Karpas-422 (cell line): ENCODE measurements at places on chromosomes 5 and 9. TPM values are rescaled to one million over a fixed set of nuclear protein-coding genes. Genes with fewer than 3 reads are reported as not detected.

DNA sequence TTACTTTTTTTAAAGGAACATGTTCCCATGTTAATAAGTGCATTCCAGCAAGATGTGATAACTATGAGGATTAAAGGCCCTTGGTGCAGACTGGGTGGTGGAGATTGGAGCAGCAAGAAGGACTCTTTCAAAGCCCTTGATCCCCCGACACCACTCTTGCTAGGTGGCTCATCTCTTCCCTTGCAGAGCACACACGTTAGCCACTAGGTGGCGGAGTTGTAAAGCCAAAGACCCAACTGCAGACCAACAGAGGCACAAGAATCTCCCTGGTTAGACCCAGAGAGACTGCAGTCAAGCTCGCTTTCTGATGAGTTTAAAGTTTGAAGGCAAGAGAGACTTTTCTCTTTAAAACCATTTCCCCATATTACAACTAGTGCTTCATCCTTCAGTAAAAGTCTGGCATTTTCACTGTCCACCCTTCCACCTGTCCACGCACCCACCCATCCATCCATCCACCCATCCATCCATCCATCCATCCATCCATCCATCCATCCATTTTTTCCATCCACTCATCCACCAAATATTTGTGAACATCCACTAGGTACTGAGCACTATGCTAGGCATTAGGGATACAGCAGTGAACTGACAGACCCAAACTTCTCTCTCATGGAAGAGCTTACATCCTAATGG lies 226.9 kb downstream of the MSX2 start:
- no peaks in the 10 kb centered on the region for H3K36me3 ChIP-seq
- H3K27me3 ChIP-seq, result no peaks in the 10 kb centered on the region
- no peak overlapping the region for H3K27ac ChIP-seq

DNA sequence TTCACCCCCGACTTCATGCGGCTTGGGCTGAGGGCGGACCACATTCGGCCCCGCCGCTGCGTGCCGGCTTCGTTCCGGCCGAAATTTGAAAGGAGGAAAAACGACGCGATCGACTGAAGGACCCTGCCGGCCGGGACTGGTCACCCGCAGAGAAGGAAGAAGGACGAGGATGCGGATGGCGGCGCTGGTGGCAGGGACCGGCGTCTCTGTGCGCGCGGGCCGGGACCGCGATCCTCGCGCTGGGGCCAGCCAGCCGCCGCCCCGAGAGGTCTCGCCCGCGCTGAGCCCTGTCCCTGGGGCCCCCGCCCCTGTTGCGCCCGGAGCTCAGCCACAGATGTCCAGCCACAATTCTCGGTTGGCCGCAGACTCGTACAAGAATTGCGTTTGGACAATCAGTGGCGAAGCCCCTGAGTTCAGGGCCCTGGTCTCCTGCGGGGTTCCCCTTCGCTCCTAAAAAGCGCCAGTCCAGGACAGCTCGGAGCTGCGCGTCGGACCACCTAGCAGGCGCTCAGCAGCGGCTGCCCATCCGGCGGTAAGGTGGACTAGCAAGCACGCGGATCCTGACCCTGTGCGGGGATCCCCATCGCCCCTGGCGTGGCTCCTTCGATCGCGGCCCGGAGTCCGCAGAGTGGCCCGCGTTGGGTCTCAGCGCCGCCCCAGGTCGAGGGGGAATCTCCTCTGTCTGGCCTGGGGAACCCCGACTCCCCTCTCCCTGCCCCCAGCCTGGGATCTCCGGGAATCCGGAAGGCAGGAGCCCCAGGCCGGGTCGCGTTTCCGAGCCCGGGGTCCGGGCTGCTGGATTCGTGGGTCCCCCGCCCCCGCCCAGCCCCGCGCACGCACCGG lies 21.3 kb downstream of the URM1 start:
- no peak overlapping the region for H3K4me3 ChIP-seq
- no peak overlapping the region for H3K27ac ChIP-seq
- no peaks in the 10 kb centered on the region for H3K27me3 ChIP-seq
- H3K4me1 ChIP-seq, result no peaks in the 10 kb centered on the region
- H3K36me3 ChIP-seq, result no peaks in the 10 kb centered on the region

DNA sequence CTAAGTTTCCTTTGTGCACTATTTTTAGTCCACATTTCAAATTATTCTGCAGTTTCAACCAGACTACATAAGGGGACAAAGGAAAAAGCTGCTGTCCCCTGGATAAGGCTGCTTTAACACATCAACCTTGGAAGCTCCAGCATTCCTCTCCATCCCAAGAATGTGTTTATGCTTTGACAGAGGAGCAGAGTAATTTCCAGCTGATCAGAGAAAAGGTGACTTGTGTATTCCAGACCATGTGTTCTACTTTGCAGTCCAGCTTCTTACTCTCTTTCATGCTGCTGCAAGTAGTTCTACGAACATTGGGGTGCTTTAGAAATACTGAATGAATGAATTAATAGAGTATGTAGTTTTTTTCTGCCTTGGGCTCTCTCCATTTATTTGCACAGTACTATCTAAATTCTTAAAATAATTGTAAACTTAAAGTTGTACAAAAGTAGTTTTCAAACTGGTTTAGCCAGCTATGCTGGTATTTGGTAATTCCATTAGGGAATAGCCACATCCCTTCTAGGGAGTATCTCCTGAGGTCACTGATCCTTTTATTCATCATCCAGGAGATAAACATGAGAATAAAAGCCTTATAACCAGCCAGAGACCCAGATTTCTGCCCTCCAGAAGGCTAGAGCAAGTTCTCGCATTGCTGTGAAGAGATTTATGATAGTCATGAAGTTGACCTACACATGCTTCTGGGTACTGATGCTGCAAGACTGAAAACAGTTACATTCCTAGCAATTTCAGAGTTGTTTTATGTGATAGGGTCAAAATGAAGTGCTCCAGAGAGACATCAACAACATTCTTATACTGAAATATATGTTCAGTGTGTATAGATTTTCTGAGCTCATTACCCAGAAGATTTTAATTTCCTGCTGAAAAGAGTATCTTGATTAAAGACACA lies 215.2 kb downstream of the COMMD10 start:
- DNase-seq, result no peak
- H3K27ac ChIP-seq, result no peak overlapping the region
- no peak overlapping the region for H3K4me3 ChIP-seq
- H3K36me3 ChIP-seq, result no peaks in the 10 kb centered on the region; the same call in none of the 2 replicates

DNA sequence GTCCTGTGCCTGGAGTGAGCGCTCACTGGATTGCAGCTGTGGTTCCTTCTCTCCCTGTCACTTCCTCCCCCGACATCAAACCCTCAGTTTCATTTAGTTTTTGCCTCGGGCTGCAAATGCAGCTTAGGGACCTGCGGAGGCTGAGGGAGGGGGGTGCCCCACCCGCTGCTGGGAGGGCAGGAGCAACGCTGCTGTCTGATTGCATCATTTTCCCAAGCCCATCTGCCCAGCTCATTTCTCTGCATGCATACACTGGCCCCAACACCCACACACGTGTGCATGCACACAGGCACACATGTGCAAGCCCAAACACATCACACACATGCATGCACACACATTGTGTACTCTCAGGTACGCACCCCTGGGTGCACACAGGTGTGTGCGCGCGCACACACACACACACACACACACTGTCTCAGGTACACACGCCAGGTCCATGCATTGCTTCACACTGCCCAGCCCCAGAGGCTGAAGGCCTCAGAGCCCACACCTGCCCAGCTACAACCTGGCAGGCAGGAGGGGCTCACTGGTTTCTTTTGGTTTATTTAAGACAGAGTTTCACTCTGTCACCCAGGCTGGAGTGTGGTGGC lies 3.4 kb downstream of the ASS1 start:
- H3K27ac ChIP-seq, result no peak overlapping the region
- no peak overlapping the region for H3K4me3 ChIP-seq
- H3K27me3 ChIP-seq, result no peaks in the 10 kb centered on the region
- no peaks in the 10 kb centered on the region for H3K4me1 ChIP-seq

DNA sequence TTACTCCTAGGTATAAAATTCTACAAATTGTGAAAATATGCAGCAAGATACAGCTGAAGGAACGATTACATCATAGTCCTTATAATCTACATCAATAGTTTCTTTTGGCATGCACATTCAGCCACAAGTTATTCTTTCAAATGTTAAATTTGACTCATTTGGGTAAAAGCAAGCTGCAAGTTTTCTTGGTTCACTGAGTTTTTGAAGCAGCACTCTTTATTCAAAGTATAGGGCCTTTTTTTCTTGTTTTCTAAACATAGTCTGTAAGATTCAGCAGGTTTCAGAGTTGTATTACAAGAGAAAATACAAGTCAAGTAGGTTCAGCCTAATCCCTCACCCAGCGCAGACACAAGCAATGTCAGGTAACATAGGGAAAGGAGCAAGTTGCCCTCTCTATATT lies 981.5 kb downstream of the PTPRD start:
- no peak for DNase-seq
- no peaks in the 10 kb centered on the region for H3K36me3 ChIP-seq
- no peaks in the 10 kb centered on the region for H3K4me1 ChIP-seq
- H3K27me3 ChIP-seq, result no peaks in the 10 kb centered on the region

DNA sequence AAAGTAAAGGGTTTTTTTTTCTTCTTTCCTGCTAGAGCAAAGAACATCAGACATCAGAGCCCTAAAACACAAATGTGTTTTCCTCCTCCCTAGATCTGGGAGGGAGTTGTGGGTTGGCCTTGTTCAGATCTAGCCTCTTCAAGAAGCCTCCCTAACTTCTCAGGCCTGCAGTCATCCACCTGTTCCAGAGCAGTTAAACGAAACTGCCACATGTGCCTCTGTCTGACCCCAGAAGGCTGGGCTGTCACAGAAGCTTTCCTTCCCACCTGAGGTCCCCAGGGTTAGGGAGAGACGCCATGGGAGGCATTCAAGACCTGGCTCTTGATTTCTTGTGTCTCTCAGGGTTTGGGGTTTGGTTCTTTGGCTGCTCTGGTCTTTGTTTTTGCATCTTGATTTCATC lies 87.0 kb downstream of the DAB2IP start:
- H3K36me3 ChIP-seq, result no peaks in the 10 kb centered on the region
- no peaks in the 10 kb centered on the region for H3K27me3 ChIP-seq
- no peak overlapping the region for H3K27ac ChIP-seq
- H3K4me1 ChIP-seq, result peaks cover 6% of the 10 kb centered on the region

DNA sequence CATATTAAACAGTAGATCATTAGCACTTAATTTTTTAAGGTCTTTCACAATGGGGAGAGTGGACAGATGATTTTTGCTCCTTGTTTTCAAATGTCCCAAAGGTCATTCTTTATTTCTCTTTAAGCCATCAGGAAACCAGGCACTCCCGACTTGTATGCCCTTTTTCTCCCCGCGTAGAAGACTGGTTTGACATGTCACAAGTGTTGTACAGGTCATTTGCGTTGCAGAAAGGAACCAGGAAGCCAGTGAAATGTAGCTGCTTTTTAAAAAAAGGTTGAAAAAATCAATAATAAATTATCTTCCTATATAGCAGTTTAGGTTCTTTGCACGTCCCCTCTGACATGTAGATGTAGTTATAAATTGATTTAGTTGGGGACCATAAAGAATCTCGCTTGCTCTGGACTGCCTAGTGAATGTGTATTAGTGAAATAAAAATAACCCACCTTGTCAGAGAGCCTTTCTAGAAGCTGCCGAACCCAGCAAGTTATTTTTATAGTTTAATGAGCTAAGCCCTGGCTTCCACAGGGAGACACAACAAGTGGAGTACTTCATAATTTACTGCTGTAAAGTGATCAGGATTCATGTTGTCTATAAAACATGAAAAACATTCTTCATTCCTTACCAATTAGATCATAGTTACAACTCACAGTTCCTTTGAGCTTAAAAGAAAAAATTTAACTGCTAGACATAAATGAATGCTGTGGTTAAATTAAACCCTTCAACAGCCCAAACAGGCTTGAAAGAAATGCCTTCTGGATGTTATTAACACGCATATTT lies 404.6 kb downstream of the CSNK1G3 start:
- H3K4me1 ChIP-seq, result peaks cover 16% of the 10 kb centered on the region
- no peak overlapping the region for H3K4me3 ChIP-seq
- H3K27ac ChIP-seq, result no peak overlapping the region
- no peak for DNase-seq

DNA sequence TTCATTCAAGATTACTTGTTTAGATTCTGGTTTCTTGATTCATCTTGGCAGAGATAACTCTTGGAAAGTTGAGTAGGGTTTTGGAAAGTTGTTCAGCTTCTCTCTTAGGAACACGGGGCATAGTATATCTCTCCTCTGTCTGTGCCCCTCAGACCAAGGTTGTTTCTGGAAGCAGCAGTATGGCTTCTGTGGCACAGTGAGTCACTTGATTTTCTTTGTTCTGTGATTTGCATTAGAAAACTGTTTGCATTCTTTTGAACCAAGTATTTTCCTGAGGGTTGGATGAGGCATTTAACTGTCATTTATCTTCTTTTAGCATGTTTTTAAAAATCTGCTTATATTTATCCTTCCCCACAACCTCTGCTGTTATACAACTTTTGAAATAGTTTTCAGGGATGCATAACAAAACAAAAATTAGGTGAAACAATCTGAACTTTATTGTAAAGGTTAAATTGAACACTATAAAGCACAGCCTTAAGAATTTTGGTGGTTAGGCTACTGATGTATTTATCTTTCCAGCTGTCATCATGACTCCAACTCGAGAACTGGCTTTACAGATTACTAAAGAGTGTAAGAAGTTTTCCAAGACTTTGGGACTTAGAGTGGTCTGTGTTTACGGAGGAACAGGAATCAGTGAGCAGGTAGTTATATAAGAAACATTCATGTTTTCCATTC lies 26.5 kb downstream of the DDX46 start:
- H3K4me3 ChIP-seq, result no peak overlapping the region
- H3K27ac ChIP-seq, result no peak overlapping the region
- H3K27me3 ChIP-seq, result no peaks in the 10 kb centered on the region

GRCh38 chr5:132386644-132387286 lies 17.3 kb downstream of the SLC22A5 start:
- H3K4me1 ChIP-seq, result 0 out of 2 replicates have a peak, but pooled peaks cover 3% of the 10 kb centered on the region
- no peaks in the 10 kb centered on the region for H3K27me3 ChIP-seq
- peak; percentile 90 for DNase-seq
- no peak overlapping the region for H3K27ac ChIP-seq

GRCh38 chr5:10441992-10442435 lies 335 bp downstream of the ROPN1L start:
- no peaks in the 10 kb centered on the region for H3K36me3 ChIP-seq
- peaks cover 17% of the 10 kb centered on the region for H3K4me1 ChIP-seq
- H3K27me3 ChIP-seq, result no peaks in the 10 kb centered on the region
- no peak overlapping the region for H3K27ac ChIP-seq
- DNase-seq, result no peak
- peak overlapping the region; percentile 68; the same call in 1 of the 2 replicates for H3K4me3 ChIP-seq

DNA sequence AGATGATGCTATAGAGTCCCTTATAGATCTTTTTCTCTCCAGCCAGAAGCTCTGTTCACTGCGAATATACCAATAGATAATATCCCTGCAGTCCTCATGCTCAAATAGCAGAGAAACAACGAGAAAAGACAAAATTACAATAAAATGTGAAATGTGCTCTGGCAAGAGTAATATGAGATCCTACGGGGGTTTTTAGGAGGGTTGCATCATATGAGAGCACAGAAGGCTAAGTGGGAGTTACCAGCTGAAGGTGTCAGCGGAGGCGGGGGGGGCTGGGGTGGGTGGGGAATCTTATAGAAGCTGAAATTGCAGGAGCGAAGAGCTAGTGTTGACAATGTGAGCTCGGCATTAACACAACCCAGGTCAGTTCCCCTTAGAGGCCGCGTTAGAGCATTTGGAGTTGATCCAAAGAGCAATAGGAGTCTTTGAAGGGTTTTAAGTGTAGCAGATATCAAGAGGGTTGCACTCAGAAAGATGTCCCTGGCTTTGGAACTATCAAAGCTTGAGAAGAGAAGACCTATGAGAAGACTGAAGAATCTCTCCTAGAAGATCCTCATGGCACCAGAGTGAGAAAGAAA lies 109.7 kb downstream of the BASP1 start:
- H3K36me3 ChIP-seq, result no peaks in the 10 kb centered on the region
- H3K27me3 ChIP-seq, result no peaks in the 10 kb centered on the region
- no peak for DNase-seq

The SLC23A1 gene
- total RNA-seq, result not detected in 2 replicates

The EMB gene
- 166 and 376 TPM in 2 replicates for total RNA-seq

The AQP7 gene
- not detected in 2 replicates for total RNA-seq

The PDGFRB gene
- total RNA-seq, result not detected in 2 replicates

The PCDHGA5 gene
- 8.8 and 9.7 TPM in 2 replicates for total RNA-seq

The SPINK13 gene
- total RNA-seq, result not detected in 2 replicates

The SLC45A2 gene
- total RNA-seq, result not detected in 2 replicates
